ENCODE measurements at places on chromosomes 2 and 18. TPM values are rescaled to one million over a fixed set of nuclear protein-coding genes. Genes with fewer than 3 reads are reported as not detected.

The SNRPD1 gene
- total RNA-seq = 7.0 TPM

The POTEI gene
- total RNA-seq = not detected

The ANKRD29 gene
- total RNA-seq = 0.33 TPM

The UGT1A1 gene
- 152 TPM for total RNA-seq

The NEB gene
- 0.91 TPM for total RNA-seq

The PDE11A gene
- total RNA-seq = 3.9 TPM

The TANC1 gene
- 5.0 TPM for total RNA-seq

The TMEM247 gene
- not detected for total RNA-seq

The SCYGR4 gene
- not detected for total RNA-seq

The GPATCH11 gene
- total RNA-seq = 3.0 TPM

The LTBP1 gene
- total RNA-seq = 5.8 TPM

The NPAS2 gene
- total RNA-seq = 23.9 TPM

The ATP6V1C2 gene
- 0.10 TPM for total RNA-seq

The SCN9A gene
- total RNA-seq = 2.2 TPM

The MPP4 gene
- not detected for total RNA-seq

The PARD3B gene
- 9.3 TPM for total RNA-seq

The OXER1 gene
- total RNA-seq = 29.7 TPM

The HOXD13 gene
- not detected for total RNA-seq

The C2orf78 gene
- not detected for total RNA-seq

The IL1RL1 gene
- 2.6 TPM for total RNA-seq

The MTERF4 gene
- total RNA-seq = 15.4 TPM

The ABHD1 gene
- 3.6 TPM for total RNA-seq

The NLRC4 gene
- 0.70 TPM for total RNA-seq

The COL3A1 gene
- total RNA-seq = 21.6 TPM

The LHCGR gene
- not detected for total RNA-seq

The HRH4 gene
- 0.15 TPM for total RNA-seq

The FOXD4L1 gene
- total RNA-seq = 0.10 TPM

The KCNG2 gene
- not detected for total RNA-seq

The ANKRD30BL gene
- total RNA-seq = not detected

The ZNF638 gene
- 61.9 TPM for total RNA-seq

The THOC1 gene
- 8.9 TPM for total RNA-seq

The SOX11 gene
- total RNA-seq = 0.05 TPM

The SERPINB3 gene
- total RNA-seq = not detected

The DSG1 gene
- 2.5 TPM for total RNA-seq

The KLHL14 gene
- total RNA-seq = not detected

The CNGA3 gene
- not detected for total RNA-seq

The CD302 gene
- total RNA-seq = 98.8 TPM

The MC4R gene
- not detected for total RNA-seq

The SETBP1 gene
- total RNA-seq = 17.3 TPM

The PARD6G gene
- 2.3 TPM for total RNA-seq
